ENCODE measurements at places on chromosomes 13 and 19. TPM values are rescaled to one million over a fixed set of nuclear protein-coding genes. Genes with fewer than 3 reads are reported as not detected.

DNA sequence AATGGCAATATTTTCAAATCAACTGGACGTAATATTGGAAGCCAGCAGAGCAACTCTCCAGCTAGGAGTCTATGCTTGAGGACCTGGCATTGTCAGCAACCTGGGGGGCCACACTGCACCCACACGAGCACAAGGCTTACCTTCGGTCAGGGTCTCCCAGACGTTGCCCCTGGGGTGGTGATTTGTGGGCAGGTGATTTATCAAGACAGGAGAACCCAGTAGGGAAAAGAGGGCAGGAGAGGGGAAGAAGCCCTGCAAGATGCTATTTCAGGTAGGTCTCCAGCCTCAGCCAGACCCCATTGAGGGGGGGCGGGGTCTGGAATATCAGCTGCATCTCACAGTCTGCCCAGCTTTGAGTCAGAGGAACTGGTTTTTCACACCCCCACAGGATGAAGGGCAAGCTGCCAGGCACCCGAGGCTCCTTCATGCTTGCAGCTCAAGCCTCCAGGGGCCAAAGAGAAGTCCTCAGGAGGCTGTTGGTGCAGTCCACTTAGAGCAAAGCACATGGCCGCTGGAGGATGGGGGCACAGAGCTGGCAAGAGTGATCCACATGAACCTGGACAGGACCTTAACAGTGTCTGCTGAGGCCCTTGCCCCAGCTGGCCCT is 80.9 kb upstream of the UQCRFS1 start:
- no peak for DNase-seq

DNA sequence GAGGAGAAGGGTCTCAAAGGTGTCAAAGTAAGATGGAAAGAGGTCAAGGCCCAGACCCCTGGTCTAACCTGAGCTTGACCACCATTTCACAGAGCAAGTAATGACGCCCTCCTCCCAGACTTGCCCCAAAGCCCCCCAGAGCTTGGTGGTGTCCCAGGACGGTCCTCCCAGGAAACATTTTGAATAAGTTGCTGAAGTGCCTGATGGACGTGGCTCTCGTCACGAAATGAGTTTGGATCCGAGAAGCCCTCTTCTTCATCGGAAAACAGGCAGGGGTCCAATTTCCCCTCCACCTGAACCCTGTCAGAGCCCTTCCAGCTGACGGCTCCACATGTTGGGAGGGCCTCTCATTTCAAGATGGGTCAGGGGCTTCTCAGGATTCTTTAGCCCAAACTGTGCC is 54.5 kb upstream of the TPM4 start:
- no peak for DNase-seq

DNA sequence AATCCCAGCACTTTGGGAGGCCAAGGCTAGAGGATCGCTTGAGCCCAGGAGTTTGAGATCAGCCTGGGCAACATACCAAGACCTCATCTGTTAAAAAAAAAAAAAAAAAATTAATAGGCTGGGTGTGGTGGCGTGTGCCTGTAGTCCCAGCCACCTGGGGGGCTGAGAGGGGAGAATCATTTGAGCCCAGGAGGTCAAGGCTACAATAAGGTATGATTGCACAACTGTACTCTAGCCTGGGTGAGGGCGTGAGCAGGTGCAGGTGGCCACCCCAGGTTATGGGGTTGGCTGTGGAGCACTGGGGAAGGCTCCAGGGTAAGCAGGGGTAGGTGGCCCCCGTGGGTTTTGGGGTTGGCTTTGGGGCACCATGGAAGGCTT is 33.9 kb downstream of the MCF2L start:
- DNase-seq, result no peak

DNA sequence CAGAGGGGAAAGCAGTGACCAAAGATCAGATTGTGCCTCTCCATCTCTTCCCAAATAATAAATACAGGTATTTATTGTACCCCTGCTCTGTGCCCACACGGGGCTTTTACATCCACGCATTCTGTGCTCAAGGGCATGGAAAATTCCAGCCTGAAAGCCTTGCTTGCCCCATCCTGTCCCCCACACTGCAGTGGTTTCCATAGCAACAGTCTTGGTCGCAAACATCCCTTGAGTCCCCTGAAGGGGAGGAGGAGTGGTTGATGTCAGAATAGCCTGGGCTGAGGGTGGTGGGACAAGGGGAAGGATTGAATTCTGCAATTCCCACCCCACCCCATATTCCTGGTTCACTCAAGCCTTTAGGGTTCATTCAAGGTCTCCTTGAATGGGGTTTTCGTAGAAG is 41.0 kb upstream of the USP29 start:
- no peak for DNase-seq

GRCh38 chr19:17002455-17002854 is 24.2 kb downstream of the CPAMD8 start:
- DNase-seq, result peak; percentile 22

DNA sequence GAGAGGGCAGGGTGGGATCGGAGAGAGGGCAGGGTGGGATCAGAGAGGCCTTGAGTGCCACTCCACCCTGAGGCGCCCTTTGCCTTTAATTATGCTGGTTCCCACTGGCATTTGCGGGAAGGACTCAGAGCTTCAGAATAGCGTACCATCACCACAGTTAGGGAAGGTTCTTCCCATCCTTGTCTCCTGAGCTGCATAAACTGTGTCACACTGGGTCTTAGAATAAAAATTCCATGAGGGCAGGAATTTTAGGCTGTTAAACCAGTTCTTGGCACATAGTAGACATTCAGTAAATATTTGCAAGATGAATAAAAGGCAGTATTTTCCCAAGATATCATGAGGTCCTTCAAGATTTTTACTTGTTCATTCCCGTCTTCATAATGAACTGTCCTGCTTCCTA is 24.4 kb downstream of the PPP2R1A start:
- DNase-seq, result no peak

DNA sequence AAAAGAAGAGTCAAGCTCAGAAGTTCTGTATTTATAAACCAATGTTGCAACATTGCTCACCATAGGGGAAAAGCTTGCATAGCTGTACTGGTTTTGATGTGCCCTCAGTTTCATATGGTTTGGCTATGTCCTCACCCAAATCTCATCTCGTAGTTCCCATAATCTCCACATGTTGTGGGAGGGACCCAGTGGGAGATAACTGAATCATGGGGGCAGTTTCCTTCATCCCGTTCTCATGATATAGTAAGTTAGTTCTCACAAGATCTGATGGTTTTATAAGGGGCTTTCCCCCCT is 73.9 kb downstream of the TNFRSF19 start:
- DNase-seq, result no peak

The GPC5 gene
- total RNA-seq, result 0.38 TPM

The SIGLEC9 gene
- 1.9 TPM for total RNA-seq

The APC2 gene
- total RNA-seq, result 0.07 TPM

The PSG3 gene
- not detected for total RNA-seq

The ZNF552 gene
- 4.4 TPM for total RNA-seq

Data from activated naive CD4-positive, alpha-beta T cell treated with anti-CD3 and anti-CD28 coated beads for 36 hours (primary cell).